ENCODE measurements at places on chromosomes 16 and 17.

DNA sequence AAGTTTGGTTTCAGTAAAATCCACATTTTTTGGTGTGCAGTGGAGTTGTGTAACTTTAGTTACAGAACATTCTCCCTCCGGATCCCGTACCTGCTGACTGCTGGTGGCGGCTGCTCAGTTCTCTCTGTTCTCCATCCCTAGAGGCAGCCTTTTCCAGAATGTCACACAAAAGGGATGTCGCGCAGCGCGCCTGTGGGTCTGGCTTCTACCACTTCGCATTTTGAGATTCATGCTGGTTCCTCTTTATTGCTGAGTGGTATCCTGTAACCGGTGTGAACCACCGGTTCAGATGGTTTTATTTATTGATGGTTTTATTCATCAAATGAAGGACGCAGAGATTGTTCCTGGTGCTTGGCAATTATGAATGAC lies 981 bp upstream of the CEP131 start:
- DNase-seq: no peak

DNA sequence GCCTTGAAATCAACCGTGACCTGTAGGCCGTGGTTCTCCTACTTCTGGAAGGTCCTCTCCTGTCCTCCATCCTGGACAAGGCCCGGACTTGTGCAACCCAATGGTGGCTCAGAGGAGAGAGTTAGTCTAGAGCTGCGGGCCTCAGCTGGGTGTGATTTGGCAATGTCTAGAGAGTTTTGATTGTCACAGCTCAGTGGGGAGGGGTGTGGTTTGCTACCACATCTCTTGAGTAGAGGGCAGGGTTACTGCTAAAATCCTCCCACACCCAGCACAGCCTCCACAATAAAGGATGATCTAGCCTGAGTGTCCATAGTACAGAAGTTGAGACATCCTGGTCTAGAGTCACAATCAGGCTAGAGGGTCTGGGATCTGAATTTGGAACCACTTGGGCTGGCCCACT lies 40.3 kb downstream of the MYH13 start:
- DNase-seq: no peak

GRCh38 chr17:78063489-78063888 lies 65.1 kb downstream of the TMC6 start:
- DNase-seq: no peak

DNA sequence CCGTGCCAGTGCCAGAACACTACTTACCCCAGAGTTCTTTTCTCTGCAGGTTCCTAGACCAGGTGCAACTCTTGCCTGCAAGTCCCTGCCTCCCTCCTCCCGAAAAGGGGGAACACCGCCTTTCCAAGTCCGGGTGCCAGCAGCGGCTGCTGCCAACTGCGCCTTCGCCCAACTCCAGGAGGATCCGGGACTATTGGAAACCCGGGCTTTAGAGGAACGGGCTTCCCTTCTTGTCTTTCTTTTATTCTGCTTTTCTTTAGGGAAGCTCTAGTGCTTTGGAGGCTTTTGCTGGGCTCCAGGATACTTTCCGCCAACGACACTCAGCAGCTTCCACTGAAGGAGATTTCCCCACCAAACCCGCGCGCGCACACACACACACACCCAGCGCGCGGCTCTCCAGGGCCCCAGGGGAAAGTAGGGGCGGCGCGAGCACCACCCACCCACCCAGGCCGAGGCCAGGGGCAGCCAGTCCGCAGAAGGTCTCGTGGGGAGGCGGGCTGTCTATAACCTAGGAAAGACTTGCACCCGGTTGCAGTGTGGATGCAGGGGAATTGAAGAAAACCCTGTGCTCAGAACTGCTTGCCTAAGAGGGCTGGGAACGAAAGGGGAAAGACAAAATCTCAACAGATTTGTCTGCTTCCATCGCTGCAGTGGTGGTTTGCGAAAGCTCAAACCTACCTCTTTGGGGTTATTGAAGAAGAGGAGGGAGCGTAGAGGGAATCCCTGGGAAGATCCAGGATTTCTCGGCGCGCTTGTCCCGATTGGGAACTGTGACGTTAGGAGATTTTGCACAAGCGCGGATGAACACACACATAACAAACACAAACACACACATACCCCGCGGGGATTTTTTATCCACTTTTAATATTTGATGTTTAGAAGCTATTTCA lies 977 bp upstream of the CA10 start:
- no peak for DNase-seq

- no peak for DNase-seq
These were observed 32.2 kb downstream of the ACTG1 start for GRCh38 chr17:81480140-81481072.

GRCh38 chr17:17816240-17816814 lies 20.5 kb downstream of the SREBF1 start:
- no peak for DNase-seq

DNA sequence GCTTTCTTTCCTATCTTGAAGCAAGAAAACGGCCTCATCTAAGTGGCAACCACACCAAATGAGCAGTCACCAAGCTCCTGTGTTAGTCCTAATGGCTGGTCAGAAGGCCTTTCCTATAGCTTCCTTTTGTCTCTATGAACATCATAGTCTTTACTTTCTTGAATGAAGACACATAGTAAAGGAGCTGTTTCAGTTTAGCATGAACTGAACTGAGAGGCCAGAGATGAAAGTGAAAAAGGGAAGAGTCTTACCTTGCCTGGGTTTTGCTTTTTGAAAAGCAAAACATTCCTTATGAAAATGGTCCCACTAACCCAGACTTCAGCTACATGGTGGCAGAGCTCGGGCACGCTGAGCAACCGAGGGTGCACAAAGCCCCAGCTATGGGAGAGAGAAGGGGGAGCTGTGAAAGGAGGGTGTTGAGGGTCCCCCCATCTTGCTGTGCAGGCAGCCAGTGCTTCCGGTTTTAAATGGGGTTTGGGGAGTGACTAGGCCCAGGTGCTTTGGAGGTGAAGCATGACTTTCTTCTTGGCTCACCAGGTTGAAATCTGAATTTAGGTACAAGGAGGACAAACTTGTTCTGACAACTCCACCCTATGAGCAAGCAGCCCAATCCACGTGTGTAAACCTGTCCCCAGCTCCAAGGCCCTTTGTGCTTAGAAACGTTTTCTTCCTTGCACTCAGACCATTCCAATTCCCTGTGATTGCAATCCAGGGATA lies 9.1 kb upstream of the PSMC3IP start:
- DNase-seq: no peak

Measured in thymus (tissue), 14 donors.